ENCODE measurements at places on chromosomes 7 and 10.

- H3K27me3 ChIP-seq = no peaks in the 10 kb centered on the region
- DNase-seq = no peak
These were observed 64.2 kb upstream of the DNAJB6 start for GRCh38 chr7:157272351-157273207.

- no peak overlapping the region for H3K4me3 ChIP-seq
- DNase-seq = no peak
- no peaks in the 10 kb centered on the region for H3K27me3 ChIP-seq
- H3K4me1 ChIP-seq = no peaks in the 10 kb centered on the region
- no peaks in the 10 kb centered on the region for H3K36me3 ChIP-seq
- no peak overlapping the region for H3K27ac ChIP-seq
These were observed 59.6 kb upstream of the SEMA3E start for GRCh38 chr7:83708531-83708930.

- no peaks in the 10 kb centered on the region for H3K36me3 ChIP-seq
- H3K27me3 ChIP-seq = peaks cover 62% of the 10 kb centered on the region
- H3K4me3 ChIP-seq = no peak overlapping the region
- no peak overlapping the region for H3K27ac ChIP-seq
- no peak for DNase-seq
- H3K4me1 ChIP-seq = no peaks in the 10 kb centered on the region
These were observed 11.9 kb downstream of the TWIST1 start for GRCh38 chr7:19105546-19105945.

- no peak for DNase-seq
- H3K27ac ChIP-seq = no peak overlapping the region
- no peaks in the 10 kb centered on the region for H3K27me3 ChIP-seq
- H3K36me3 ChIP-seq = no peaks in the 10 kb centered on the region
These were observed 469.8 kb downstream of the KIF20B start for GRCh38 chr10:90171014-90171722.

Data from activated T-helper 2 cell treated with anti-CD3 and anti-CD28 coated beads, Interferon-gamma antibody, Interleukin-2, Interleukin-4, amounts not matched to agents 10 μg/mL and 5 μg/mL and 100 μg/mL, durations not matched to agents 14 hours and 24 hours and 36 hours (primary cell).